ENCODE measurements at places on chromosomes 7 and 10. TPM values are rescaled to one million over a fixed set of nuclear protein-coding genes. Genes with fewer than 3 reads are reported as not detected.

DNA sequence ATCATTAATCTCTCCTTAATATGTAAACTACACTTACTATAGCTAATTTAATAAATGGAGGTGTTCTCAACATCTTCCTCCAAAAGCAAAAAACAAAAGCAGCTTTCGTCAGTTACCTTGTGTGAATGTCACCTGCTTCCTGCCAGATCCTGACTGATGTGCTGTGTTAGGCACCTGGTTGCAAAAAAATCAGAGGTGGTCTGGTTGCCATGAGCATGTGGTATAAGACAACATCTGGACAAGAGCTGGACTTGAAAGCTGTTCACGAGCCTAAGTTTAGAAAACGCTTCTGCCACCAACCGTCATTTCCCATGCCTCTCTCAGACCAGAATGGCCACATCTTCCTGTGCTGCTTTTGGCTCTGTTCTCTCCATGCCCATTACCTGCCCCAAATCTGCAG is 42.0 kb upstream of the GGCT start:
- H3K27ac ChIP-seq = no peak overlapping the region
- H3K36me3 ChIP-seq = peaks cover 2% of the 10 kb centered on the region
- no peaks in the 10 kb centered on the region for H3K4me1 ChIP-seq
- no peak overlapping the region for H3K4me3 ChIP-seq

DNA sequence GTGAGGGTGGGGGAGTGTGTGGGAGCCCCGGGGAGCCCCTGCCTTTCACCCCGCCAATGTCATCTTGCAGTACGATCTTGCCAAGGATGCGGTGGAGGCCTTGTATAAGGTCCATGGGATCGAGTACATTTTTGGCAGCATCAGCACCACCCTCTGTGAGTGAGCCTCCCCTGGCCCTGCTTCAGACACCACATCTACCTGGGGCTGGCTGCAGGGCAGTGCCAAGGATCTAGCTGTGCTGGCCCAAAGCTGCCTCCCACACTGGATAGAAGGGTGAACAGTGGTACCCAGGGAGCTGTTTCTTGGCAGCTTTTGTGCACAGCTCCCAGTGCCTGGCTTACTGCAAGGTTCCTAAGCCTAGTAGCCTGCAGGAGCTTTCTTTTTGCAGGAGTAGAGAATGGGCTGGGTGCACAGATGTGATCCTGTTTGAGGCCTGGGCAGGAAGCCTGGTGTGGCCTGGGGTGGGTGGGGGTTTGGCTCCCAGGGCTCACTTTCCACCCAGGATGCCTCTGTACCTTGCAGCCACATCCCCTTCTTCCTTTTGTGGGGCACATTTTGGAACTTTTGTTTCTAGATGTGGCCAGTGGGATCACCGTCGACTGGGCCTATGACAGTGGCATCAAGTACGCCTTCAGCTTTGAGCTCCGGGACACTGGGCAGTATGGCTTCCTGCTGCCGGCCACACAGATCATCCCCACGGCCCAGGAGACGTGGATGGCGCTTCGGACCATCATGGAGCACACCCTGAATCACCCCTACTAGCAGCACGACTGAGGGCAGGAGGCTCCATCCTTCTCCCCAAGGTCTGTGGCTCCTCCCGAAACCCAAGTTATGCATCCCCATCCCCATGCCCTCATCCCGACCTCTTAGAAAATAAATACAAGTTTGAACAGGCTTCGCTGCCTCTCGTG is 12.2 kb upstream of the CPA1 start:
- H3K4me3 ChIP-seq = no peak overlapping the region
- no peak for DNase-seq
- no peaks in the 10 kb centered on the region for H3K36me3 ChIP-seq

- H3K27ac ChIP-seq = no peak overlapping the region
- H3K4me1 ChIP-seq = no peaks in the 10 kb centered on the region
- H3K27me3 ChIP-seq = no peaks in the 10 kb centered on the region
- DNase-seq = no peak
- H3K4me3 ChIP-seq = no peak overlapping the region
- H3K36me3 ChIP-seq = no peaks in the 10 kb centered on the region
Observed at GRCh38 chr7:154743206-154743605, 259.7 kb downstream of the PAXIP1 start.

- H3K36me3 ChIP-seq = no peaks in the 10 kb centered on the region
- H3K27me3 ChIP-seq = no peaks in the 10 kb centered on the region
- H3K4me1 ChIP-seq = no peaks in the 10 kb centered on the region
- no peak for DNase-seq
- H3K4me3 ChIP-seq = no peak overlapping the region
Observed at GRCh38 chr7:91949221-91950009, 8.8 kb downstream of the AKAP9 start.

CPA5 gene
- not detected for total RNA-seq

AZGP1 gene
- total RNA-seq = 1.3 TPM

ZC3HAV1L gene
- 17.5 TPM for total RNA-seq

CTAGE8 gene
- 1.2 TPM for total RNA-seq

PRKCQ gene
- 1.1 TPM for total RNA-seq
